ENCODE measurements at places on chromosomes 1 and 21. TPM values are rescaled to one million over a fixed set of nuclear protein-coding genes. Genes with fewer than 3 reads are reported as not detected.
A peak's percentile ranks its signal among the peaks of the same experiment; 100 is the strongest.

DNA sequence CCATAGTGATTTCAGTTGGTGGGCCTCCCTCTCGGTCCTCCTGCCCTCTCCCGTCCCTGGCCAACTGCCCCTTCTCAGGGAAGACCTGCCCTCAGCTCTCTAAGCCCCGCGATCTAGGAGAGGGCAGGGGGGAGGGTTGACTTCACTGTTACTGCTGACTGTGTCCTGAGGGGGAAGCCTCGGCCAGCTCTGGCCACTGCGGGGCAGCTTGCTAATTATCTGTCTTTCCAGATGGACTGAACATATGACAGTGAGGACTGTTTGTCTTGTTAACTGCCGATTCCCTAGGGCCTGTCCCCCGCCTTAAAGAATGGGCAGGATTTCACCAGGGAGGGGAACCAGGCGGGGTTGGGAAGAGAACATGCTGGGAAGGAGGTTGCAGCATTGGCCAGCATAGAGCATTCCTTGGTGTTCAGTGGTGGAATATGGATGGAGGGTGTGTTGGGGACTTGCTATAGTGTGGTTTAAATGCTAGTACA is 22.9 kb downstream of the NIPAL3 start:
- DNase-seq: no peak

DNA sequence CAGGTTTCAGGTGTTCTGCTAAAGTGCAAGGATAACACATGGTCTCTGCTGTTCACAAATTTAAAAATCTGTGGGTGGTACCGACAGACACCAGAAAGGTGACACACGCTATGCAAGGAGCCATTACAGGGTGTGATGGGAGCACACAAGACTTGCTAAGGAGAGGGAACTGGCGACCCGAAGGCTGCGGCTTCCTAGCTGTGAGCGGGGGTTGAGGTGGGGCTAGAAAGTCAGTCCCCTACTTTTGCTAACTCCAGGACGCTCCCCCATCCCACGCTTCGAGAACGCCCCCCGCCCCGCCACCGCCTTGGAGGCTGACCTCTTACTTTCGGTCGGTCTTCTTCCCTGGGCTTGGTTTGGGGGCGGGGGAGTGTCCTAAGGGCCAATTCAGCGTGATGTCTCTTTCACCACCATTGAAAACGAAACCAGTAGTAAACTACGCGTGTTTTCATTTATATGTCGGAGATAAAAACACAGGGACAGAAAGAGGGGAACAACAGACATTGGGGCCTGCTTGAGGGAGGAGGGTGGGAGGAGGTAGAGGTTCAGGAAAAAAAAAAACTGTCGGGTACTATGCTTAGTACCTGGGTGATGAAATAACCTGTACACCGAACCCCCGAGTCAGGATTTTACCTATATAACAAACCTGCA is 1.1 kb downstream of the CKS1B start:
- peak; percentile 68 for DNase-seq

- no peak for DNase-seq
Observed at GRCh38 chr21:42190486-42190863, 28.5 kb upstream of the ABCG1 start.

DNA sequence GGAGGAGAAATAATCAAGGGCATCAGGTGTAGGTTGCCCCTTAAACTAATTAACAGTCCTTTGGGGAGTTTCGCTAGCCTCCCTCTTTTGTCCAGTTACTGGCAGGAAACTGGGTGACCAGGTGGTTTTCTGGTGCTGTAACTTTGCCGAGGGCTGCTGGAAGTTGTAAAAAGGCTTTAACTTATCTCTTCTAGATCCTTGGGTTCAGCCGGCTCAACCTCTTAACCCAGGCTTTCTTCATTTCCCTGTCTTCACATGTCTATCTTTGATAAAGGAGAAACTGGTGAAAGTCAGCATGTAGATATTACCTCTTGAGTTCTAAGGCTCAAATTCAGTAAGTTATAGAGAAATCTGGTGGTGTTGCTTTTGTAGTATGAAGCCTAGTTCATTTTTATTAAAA is 289.7 kb upstream of the NRIP1 start:
- peak; percentile 13 for DNase-seq

The LIX1L gene
- total RNA-seq: 21.1 TPM

The KLF17 gene
- total RNA-seq: not detected

The CD48 gene
- not detected for total RNA-seq

The ANKRD34A gene
- under 0.01 TPM for total RNA-seq

GRCh38 chr1:20403423-20404145 is 82.4 kb downstream of the CAMK2N1 start:
- DNase-seq: no peak

- DNase-seq: peak; percentile 38
Observed at GRCh38 chr1:8155528-8156186, 129.5 kb upstream of the ERRFI1 start.

GRCh38 chr1:229757226-229757625 is 131.2 kb downstream of the URB2 start:
- no peak for DNase-seq

GRCh38 chr1:105172788-105173187 is 1423.1 kb downstream of the AMY1C start:
- DNase-seq: no peak

GRCh38 chr1:206887701-206888100 is 9.5 kb upstream of the IL24 start:
- DNase-seq: no peak

GRCh38 chr21:41445465-41445862 is 19.4 kb downstream of the MX1 start:
- no peak for DNase-seq

DNA sequence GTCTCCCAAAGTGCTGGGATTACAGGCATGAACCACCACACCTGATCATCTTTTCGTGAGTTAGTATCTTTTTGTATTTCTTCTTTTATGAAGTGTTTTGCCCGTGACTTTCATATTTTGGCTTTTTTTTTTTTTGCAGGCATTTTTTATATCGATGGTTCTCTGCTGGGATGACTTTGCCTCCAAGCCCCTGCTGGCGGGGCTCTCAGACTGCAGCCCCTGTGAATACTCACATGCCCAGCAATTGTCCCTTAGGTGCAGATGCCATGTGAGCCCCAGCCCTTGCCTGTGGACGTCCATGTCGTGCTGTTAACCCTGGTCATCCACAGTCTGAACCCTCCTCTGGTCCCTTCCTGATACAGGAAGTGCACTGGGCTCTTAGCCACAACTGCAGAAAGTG is 21.7 kb downstream of the CRYAA start:
- no peak for DNase-seq

GRCh38 chr1:236159704-236160539 is 17.6 kb downstream of the GPR137B start:
- no peak for DNase-seq

- no peak for DNase-seq
Observed at GRCh38 chr21:33080376-33080775, 10.4 kb downstream of the OLIG1 start.

The B3GALT6 gene
- total RNA-seq: 46.6 TPM

DNA sequence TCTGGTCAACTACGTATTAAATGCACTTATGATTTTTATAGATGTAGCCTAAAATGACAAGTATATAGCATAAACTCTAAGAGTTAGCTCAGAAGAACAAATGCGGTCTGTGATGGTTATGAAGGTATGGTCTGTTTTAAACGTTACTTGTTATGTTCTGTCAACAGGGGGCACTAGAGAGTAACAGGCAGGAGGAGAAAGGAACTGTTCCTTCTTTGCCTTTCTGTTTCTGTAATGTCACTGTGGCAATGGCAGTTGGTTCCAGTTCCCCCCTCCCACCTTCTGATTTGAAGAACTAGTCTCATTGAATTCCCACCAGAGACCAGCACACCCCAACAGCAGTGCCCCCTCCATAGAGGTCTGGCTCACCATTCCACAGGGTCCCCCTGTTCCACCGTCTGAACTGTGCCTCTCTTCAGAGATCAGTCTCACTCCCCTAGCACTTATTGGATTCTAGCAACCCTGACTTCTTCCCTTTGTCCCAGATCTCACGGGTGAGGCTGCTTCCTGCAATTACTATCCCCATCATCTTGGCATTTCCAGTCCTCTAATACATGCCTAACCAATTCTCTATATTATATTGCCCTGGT is 14.0 kb downstream of the KRTAP24-1 start:
- no peak for DNase-seq

GRCh38 chr1:51331206-51332100 is 1.1 kb upstream of the TTC39A start:
- peak; percentile 51 for DNase-seq

DNA sequence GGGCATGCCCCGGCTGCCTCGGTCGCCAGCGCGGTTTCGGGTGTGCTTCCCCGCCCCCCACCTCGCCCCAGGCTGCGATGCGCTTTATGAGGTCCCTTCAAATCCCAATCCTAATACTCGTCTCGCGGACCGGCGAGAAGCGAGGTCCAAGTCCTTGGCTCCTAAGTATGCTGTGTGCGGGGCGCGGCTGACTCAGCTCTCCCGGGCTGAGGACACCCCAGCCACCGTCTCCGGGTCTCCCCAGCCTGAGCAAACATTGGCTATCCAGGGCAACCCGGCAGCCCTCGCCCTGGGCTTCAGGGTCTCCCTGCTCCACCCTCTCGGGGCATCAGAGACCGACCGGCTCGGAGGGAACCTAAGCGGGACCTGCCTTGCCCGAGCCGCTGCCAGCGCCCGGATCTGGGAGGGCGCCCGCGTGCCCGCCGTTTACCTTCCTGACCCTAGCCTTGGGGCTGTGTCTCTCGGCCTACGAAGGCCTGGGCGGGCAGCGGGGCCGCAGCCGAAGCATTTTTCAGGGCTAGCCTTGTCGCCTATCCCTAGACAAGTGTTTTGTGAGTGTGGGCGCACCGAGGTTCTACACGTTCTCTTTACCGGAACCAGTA is 1.2 kb downstream of the ITPKB start:
- DNase-seq: peak; percentile 61

GRCh38 chr1:119910618-119911017 is 14.3 kb upstream of the ADAM30 start:
- DNase-seq: no peak

- no peak for DNase-seq
Observed at GRCh38 chr1:204150702-204151551, 917 bp downstream of the ETNK2 start.

GRCh38 chr1:31869449-31869848 is 53.6 kb upstream of the SPOCD1 start:
- no peak for DNase-seq

- no peak for DNase-seq
Observed at GRCh38 chr1:91777630-91778300, 108.2 kb downstream of the TGFBR3 start.

- no peak for DNase-seq
Observed at GRCh38 chr1:72434070-72434469, 151.7 kb upstream of the NEGR1 start.

The CRYAA gene
- not detected for total RNA-seq

The C1orf50 gene
- 11.9 TPM for total RNA-seq

The NT5C1A gene
- not detected for total RNA-seq

Data from dermis blood vessel endothelial cell (primary cell).